ENCODE measurements at places on chromosomes 5 and 9.

DNA sequence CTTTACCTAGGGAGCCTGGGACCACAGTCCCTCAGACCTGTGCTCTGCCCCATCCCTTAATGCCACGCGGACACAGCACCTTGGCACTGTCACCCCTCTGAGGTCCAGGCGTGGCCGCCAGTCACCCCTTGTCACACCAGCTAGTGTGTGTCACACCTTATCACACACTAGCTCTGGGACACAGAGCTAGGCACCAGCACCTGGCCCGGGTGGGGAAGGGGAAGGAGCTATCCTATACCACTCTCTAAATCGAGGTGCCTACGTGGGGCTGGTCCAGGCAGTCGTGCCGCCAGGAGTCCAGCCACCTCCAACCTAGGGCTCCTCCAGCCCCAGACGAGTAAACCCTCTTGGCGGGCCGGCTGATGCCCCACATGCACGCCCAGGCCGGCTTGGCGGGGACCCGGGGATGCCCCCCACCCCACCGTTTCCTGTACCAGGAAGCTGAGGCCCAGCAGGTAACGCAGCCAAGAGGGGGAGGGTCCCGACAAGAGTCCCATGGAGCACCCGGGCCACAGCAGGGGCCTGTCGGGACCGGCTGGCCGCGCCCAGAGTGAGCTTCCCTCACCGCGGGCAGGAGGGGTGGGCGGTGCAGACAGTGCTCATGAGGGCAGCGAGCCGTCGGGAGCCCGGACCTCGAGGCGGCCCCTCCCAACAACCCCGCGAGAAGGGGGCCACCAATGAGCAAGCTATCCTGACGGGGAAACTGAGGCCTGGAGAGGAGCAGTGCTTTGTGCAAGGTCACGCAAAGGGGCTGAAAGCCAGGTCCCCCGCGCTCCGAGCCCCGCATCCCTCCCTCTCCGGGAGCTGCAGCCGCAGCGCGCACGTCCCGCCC lies 550 bp downstream of the CORO2A start:
- no peak for DNase-seq

- no peak for DNase-seq
Measured at GRCh38 chr5:177312649-177313181, 1.0 kb upstream of the MXD3 start.

GRCh38 chr5:1127959-1128785 lies 16.3 kb upstream of the SLC12A7 start:
- no peak for DNase-seq

- DNase-seq, result no peak
Measured at GRCh38 chr5:96315431-96315830, 117.6 kb downstream of the PCSK1 start.

DNA sequence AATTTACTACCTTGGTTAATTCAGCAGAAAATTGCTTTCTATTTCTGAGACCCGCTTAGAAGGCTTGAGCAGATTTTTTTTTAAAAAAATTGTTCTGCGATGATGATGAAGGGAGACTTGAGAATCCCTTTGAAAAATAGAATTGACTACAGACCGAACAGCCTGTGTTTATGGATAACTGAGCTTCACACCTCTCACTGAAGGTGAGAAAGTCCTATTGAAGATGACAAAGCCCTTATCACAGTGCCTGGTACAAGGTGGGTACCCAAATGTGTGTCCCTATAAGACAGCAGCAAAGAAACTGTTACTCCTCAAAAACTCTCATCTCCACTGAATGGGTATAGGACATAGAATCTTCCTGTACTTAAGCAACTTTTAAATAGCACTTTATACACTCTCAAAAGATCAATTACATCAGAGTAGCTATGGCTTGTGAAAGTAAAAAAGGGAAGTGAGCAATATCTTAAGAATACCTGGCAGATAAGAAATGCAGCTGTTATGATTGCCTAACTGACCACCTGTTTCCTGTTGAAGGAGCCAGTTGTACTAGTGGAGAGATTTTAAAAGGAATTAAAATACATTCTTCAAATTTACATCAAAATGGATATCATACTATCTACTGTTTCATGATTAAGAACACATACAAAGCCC lies 419.7 kb downstream of the CHSY3 start:
- no peak for DNase-seq

- DNase-seq, result no peak
Measured at GRCh38 chr5:33153372-33153771, 287.4 kb upstream of the TARS1 start.

- peak; percentile 32 for DNase-seq
Measured at GRCh38 chr5:66122379-66123034, 21.6 kb upstream of the SREK1 start.

DNA sequence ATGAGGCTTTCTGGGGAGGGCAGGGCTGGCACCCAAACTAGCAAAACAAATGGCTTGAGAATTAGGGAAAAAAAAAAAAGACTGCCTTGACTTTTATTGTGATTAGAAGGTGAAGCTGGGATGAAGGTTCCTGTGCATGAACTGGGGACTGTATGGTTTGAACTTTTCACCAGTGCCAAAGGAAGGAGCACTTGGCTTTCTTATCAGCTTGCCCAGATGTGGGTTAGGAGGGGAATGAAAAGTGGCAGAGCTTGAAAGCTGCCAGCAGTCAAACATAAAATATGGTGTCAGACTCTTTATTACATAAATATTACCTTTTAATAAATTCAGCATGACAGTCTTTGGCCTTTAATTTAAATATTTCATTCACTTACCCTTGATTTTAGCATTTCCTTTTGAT lies 182.5 kb downstream of the PSAT1 start:
- no peak for DNase-seq

DNA sequence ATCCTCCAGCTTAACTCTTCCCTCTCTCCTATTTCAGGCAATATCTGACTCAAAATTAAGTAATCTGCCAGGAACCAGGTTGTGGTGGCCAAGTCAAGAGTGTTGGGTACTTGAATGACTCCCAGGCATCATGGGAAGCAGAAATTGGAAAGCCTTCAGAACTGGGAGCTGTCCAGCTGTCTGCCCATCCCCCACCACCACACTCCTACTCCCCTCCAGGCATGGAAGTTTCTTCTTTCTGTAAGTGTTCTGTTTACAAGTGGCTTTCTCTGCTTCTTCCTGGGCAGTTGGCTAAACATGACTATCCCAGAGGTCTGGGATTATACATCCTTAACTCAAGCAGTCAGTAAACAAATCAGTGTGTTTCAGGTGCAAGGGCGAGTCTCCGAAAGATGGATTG lies 14.6 kb upstream of the PBX3 start:
- no peak for DNase-seq

DNA sequence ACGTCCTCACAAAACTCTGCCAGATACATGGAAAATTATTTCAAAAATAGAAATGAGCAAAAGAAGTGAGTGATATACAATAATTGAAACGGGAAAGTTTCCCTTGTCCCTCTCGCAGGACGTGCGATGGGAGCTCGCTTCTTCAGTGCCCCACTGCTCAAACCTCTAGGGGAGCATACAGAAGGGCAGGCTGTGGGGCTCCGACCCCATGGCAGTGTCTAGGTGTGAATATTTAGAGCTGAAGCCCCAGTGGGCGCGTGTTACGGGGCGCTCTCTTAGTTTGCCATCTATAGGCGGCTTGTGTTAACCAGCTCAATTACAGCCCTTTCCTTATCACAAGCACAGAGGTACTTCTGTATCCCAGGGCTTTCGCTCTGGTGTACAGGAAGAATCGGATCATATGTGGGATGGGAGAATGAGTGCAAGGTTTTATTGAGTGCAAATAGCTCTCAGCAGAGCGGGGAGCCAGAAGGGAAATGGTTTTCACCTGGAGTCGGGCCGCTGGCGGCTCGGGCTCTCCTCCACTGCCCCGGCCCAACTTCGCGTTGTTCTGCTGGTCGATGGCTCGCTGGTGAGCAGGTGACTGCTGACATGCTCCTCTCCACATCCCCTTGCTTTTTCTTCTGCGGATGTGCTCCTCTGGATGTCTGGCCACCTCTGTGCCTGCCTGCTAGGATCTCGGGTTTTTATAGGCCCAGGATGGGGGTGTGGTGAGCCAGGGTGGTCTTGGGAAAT lies 334.0 kb upstream of the PTPRD start:
- no peak for DNase-seq

GRCh38 chr5:108521841-108522506 lies 140.1 kb upstream of the FBXL17 start:
- DNase-seq, result peak; percentile 34

GRCh38 chr5:141172381-141173204 lies at the start of gene PCDHB7:
Gene PCDHB7, plus strand, starts transcription at chr5:141172644. Its CDS starts 192 bp downstream, at chr5:141172836.
- peak; percentile 1 for DNase-seq

Data from foreskin fibroblast (primary cell).